ENCODE measurements at places on chromosomes 6 and 20.

DNA sequence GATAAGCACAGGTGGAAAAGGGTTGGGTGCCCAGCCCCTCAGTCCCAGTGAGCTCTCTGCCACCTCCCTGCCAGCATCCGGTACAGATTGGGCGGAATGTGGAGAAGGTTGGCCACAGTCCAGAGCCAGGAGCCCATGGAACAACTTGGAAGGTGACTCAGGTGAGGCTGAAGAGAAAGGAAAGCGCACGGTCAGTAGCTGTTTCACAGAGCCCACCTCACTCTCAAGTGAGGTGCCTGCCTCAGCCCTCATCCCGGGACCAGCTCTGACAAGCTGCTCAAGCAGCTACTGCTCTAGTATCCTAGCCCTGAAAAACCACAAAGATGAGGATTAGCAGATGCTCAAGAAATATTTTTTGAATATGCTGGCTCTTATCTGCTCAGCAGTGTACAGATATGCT lies 1.1 kb upstream of the MMP24OS start:
- no peak for DNase-seq

GRCh38 chr6:100463630-100464161 lies 1.0 kb downstream of the SIM1 start:
- no peak for DNase-seq

DNA sequence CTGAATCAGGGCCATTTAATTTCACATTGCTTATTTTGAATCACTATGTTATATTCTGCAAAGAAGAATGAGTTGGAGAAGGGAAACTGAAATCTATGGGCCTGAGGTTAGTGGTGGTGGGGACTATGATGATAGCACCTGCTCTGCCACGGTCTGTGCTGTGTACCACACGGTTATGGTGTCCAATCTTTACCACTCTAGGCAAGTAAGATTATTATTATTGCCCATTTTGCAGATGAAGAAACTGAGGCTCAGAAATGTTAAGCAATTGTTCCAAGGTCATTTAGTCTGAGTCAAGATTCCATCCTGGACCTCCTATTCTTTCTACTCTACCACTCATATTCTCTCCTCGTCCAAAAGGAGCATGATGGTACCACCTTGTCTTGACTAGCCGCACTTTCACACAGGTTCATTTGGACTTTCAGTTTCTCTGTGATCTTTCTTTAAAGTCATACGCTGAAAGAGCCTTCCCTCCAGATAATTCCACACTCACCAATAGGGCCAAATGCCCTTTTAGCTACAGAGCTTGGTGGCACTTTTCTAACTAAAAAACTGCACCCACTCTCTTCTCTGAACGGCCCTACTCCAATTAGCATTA lies 56.2 kb downstream of the GFOD1 start:
- DNase-seq, result no peak

GRCh38 chr6:42551217-42551616 lies 12.6 kb upstream of the UBR2 start:
- DNase-seq, result no peak

DNA sequence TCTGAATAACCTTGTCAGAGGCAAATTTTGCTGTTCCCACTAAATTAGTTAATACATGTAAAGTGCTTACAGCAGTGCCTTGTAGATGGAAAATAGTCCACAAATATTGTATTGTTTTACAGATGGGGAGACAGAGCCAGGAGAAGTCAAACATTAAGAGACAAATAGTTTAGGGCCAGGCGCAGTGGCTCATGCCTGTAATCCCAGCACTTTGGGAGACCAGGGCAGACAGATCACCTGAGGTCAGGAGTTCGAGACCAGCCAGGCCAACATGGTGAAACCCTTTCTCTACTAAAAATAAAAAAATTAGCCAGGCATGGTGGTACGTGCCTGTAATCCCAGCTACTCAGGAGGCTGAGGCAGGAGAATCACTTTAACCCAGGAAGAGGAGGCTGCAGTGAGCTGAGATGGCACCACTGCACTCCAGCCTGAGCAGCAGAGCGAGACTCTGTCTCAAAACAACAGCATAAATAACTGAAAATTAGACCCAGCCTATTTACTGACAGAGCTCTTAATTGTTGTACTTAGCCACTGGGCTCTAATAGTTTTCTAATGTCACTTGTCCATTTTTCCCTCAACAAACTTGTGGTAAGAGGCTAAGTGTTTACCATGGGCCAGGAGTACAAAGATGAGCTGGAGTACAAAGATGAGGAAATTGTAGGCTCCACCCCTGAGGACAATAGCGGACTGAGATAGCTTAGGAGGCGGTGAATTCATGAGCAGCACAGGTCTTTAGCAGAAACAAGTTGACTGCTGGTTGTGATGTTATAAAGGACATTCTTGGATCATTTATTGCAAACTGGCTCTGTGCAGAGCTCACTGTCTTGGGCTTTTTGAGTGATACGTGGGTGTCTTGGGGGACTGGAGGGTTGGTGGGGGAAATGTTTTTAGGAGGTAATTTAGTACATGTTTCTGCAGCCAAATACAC lies 6.4 kb downstream of the ZSWIM3 start:
- DNase-seq, result no peak

DNA sequence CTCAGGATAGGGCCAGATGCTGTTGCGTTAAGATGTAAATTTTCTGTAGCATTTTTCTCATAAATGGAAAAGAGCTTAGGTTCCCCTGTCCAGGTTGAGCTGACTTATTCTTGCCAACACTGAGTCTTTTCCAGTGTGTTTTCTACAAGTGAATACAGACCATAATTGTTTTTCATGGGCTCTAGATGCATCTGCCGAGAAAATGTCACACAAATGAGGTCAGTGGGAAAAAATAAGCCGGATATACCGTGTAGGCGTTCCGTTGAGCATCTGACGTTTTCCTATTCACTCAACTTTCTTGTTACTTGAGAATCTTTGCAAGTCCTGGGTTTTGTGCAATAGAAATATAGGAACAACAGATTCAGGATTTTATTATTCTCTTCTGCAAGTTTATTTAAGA lies 582.9 kb upstream of the CDH4 start:
- no peak for DNase-seq

DNA sequence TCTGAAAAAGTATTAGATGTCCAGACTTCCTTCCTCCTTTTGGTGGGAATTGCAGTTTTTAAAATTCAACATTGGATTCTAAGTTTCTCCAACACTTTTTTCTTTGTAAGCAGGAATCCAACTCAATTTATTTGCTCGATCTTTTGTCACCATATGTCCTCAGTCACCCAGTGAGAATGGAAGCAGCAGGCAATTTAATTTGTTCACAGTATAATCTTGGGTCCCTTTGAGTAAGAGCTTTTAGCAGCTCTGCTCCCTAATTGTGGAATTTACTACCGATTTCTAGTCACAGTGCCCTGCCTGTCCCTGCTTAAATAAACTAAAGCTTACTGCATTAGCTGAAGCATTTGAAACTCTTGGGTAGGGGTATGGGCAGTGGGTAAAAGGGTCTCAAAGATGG lies 98.6 kb downstream of the BTBD3 start:
- no peak for DNase-seq

- no peak for DNase-seq
These were observed 192.5 kb downstream of the COL9A1 start for GRCh38 chr6:70110126-70111022.

DNA sequence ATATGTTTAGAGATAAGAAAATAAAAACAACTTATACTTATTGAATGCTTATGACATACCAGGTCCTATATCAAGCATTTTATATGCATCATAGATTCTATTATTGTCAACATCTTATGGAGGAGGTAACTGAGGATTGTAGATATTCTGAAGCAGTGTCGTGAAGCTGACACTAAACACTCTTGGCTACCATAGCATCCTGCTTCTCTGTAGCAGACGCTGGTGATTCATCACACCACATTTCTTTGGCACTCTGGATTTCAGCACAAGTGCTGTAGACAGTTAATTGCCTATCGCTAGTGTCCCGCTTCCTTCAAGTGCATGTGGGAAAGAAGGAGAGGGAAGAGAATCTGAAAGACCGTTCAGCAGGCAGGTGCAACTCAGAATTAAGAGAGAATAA lies 317.1 kb downstream of the PLCB1 start:
- DNase-seq, result no peak

DNA sequence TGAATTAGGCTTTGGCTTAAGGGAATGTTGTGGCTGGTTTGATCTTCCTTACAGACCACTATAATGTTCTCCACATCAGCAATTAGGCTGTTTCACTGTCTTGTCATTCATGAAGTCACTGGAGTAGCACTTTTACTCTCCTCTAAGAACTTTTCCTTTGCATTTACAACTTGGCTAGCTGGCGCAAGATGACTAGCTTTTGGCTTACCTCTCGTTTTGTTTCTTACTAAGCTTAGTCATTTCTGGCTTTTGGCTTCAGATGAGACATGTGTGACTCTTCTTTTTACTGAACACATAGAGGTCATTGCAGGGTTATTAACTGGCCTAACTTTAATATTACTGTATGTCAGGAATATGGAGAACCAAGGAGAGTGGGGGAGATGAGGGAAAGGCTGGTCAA lies 143.2 kb downstream of the PTCHD4 start:
- no peak for DNase-seq

DNA sequence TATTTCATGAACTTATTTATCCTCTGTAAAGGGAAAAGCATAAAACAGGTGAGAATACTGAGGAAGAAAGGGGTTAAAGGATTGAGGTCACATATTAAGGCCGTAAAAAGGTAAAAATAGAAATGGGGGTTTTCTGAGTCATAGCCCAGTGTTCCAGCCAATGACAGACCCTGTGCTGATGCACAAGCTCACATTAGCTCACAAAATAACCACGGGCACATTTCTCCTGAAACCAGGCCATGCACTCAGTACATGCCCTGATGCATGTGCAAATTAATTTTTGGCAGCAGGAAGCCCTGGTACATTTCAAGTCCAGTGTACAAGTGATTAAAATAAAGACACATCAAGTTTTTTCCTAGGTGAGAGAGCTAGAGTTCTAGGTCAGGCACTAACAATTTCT lies 194.4 kb downstream of the TMEM200A start:
- no peak for DNase-seq

GRCh38 chr20:49149281-49150045 lies 38.7 kb downstream of the STAU1 start:
- DNase-seq, result no peak
